Right lobe of liver (tissue), 6 donors: ENCODE measurements at places on chromosomes 5 and 9. TPM values are rescaled to one million over a fixed set of nuclear protein-coding genes. Genes with fewer than 3 reads are reported as not detected.
A peak's percentile ranks its signal among the peaks of the same experiment; 100 is the strongest.

DNA sequence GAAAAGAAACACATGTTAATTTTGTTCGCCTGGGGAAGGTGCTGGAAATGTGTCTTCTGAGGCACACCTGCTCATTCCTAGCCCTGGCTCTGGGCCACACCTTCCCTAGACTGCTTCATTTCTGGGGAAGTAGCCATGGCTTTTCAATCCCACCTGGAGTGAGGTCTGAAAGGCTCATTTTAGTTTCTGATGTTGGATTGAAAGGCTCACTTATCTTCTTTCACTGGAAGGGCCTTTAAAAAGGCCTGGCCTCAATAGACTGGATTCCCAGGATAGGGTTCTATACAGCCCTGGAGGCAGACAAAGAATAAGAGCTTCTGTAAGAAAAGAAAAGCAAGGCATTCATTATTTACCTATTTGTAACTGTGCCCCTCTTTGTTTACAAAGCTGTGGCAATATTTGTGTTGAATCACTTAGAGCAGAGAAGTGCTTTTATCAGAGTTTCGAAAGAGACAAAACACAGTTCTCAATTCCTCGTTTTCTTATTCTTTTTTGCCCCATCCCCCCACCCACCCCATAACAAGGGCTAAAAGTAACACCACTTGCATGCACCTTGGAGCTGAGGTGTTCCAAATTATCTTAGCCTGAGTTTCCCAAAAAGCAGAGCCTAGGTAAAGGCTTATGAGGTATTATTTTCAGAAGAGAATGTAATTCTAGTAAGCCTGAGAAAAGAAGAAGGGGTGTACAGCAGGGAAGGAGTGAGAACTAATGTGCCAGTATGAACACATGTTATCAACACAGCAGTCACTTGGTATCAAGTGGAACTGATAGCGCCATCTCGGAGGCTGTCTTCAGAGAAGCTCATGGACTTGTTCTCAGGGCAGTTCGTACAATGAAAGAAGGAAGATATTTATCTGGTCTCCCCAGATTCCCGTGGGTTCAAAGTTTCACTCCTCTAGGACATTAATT is 413.1 kb downstream of the KCTD16 start:
- DNase-seq = no peak

DNA sequence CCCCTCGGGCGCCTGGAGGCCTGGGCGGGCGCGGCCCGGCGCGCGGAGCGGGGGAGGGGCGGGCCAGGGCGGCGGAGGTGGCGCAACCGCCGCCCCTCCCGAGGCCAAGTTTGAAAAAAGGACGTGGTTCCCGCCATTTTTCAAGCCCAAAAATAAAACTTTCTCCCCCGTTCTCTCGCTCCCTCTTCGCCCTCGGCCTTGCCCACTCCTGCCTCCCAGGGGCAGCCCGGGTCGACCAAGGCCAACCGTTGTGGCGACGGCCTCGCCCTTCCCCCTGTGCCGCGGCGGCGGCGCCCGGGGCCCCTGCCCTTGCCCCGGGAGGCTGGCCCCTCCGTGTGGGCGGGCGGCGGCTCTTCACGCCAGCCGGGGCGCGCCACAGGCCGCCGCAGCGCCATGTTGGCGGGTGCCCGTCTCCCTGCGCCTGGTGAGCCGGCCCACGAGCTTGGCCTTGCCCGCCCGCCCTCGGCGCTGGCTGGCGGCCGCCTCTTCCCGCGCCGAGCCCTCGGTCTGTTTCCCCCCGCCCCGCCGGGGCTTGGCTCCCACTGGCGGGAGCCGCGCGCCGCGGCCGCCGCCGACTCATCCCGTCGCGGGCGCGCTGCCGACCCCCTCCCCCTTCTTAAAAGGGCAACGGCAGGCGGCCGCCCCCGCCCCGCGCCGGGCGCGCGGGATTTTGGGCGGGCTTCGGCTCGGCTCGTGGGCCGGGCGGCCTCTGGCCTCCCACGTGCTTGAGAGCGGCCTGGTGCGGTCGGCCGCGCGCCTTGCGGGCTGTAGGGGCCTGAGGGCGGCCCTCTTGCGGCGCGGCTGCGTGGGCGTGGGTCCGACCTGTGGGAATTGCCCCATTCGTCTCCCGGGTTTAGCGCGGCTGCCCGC is 1.3 kb downstream of the ANP32B start:
- peak; percentile 85 for DNase-seq

GRCh38 chr5:120139039-120139438 is 325.1 kb upstream of the PRR16 start:
- DNase-seq = no peak

DNA sequence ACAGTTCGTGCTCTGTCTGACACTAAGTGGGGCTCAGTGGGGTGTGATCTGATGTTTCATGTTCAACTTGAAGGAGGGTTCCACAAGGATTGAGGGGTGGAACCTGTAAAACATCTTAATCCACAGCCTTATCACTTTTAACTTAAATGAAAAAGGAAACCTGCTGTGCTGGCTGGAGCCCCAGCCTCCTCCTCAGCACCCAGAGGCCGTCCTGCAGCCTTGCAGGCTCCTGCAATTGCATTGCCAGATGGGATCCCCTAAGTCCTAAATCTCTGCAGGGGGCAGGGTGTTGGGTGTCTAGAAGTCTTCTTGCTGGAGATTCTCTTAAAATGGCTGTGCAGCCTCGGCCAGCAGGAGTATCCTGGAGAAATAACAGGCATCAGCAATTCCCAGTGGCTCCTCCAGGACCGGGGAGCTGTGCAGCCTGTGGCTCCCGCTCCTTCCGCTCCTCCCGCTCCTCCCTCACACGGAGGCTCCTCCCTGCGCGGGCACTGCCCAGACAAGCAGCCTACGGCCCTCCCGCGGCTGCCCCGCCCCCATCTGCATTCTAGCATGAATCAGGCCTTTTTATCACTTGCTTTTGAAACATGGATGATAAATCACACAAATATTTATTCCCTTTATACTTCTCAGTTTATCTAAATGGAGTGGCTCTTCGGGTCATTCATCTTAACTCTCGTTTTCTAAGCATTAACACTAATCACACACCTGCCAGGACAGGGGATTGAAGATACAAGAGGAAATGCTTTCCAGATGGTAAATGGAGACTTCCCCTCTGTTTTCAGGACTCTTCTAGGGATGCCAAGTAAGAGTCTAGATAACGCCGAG is 131.0 kb downstream of the ADAMTS16 start:
- DNase-seq = peak; percentile 63

DNA sequence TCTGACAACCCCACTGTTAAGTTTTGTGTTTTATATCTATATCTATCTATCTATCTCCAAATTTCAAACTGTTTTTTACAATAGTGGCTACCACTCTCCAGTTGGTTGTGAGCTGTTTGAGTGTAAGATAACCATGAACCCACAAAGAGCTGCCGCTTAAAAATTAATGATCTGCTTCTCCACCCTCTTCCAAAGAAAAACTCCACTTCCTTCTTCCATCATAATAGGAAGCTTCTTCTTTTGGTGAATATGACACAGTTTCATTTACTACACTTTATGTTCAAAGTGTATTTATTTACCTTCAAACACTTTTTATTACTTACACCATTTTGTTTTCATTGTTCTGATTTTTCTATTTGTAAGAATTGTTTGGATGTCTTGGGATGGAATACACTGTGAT is 37.9 kb downstream of the SPZ1 start:
- no peak for DNase-seq

- no peak for DNase-seq
These were observed 8.9 kb downstream of the NR2F1-AS1 start for GRCh38 chr5:93572101-93572607.

GRCh38 chr5:142319560-142320429 is 5.0 kb downstream of the SPRY4 start:
- no peak for DNase-seq

DNA sequence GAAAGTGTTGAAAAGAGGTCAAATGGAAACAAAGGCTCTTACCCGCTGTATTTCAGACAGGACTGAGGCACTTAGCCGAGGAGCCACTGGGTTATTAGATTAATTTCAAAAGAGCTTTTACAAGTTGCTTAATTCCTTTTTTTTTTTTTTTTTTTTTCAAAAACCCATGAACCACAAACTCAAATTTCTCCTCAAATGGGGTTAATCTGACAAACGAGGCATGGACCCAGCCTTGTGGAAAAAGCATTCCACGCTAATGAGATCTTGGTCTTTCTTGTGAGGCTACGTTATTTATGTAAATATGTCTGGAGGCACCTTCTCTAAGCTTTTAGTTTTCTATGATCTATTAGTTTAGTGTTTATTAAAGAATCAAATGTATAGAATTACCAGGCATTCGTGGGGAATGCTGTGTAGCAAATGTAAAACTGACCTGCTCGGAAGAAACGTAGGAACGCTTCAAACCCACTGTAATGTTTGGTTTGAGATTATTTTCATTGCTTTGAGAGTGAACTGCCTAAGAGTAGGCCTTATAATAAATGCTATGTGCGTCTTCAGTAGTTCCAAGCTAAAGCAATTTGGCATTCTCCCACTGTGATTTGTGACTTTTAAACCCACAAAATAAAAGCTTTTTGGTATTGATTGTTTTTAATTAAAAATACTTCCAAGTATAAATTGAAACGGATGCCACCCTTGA is 134.7 kb downstream of the CDH6 start:
- DNase-seq = no peak

DNA sequence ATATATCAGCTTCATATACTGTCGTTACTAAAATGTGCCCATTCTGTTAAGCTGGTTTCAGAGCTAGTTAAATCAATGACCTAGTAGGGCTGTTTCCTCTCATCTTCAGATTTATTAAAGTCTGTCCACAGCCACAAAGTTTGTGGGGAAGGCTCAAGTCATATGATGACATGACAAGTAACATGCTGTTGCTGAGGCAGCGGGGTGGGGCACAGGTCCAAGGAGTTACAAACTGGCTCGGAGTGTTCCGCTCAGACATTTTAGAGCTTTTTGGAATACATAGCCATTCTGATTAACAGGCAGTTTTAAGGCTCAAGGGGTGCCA is 2.7 kb upstream of the ANP32B start:
- DNase-seq = no peak

DNA sequence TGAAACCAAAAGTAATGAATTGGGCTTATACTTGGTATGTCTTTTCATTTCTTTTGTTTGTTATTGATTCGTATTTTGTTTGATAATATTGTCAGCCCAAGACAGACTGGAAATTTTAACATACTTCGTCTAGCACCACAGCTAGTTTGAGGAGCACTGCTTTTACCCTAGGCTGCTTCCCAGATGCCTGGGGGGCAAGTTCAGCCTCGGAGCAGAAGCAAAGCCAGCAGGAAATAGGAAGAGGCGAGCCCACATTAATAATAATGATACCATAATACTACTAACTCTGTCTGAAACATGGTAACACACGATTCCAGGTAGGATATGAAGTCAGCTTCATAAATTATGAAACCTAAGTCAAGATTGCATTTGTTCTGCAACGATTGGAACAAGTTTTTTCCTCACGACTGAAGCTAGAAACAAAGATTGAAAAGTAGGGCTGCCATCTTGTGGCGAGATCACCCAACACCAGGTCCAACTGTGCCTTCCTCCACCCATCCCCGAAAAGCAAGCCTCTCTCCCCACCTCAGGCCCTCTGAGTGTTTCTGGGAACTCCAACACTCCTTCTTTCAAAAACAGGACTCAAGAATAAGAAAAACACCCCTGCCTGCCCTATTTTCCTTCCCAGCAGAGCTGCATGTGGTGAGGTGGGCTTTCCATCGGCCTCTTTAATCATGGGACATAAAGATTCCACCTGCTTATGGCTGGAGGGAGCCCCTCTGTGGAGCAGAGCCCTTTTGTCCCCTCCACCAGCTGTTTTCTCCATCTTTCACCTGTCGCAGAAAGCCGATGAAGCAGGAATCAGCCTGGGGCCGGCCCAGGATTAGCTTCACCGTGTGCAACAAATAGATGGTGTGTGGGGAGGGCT is 236.4 kb downstream of the CAAP1 start:
- no peak for DNase-seq

DNA sequence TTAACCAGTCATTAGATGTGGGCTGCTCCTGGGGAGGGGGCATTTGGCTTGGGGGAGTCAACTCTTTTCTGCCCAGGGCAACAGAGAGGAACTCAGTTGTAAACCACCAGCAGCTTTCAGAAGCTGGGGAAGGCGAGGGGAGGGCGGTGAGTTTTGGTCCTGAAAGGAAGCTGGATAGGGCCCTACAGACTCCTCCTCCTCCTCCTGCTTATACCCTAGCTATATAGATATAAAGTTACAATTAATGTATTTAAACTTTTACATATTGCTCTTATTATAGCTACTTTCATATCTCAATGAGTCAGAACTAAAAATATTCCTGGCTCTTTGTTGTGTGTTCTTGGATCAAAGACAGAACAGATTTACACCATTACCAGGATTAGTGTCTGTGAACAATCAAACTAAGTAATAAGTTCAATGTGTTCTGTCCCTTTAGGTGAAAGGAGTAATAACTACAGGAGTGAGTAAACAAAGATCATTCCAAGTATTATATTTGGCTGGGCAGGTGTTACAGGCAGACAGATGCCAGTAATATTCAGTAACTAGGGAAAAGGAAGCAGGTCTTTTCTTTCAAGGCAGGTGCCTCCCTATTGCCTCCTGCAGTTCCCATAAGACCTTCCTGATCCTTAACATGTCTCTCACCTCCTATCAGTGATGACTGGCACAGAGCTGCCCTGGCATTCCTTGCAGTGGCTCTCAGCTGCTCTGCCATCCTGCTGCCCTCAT is 20.5 kb upstream of the VPS13A start:
- DNase-seq = no peak

- no peak for DNase-seq
These were observed 307.2 kb downstream of the GADD45G start for GRCh38 chr9:89911721-89912604.

- no peak for DNase-seq
These were observed 91.1 kb upstream of the CER1 start for GRCh38 chr9:14813336-14814248.

DNA sequence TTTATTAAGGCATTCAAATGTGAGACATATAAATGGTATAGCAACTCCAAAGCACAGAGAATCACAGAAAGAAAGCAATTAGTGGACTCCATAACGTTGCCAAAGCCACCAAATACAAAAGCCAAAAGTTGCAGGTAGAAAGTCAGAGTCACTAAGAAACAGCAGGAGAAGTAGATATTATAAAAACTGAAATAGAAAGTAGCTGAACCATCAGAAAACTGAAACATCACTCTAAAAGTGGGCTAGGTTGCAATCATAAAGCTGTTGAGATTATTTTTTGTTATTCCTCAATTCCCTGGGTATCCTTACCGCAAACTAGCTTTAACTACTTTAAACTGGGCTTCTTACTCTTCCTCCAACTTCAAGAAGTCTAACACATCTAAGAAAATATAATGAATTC is 108.1 kb upstream of the ARRDC3 start:
- no peak for DNase-seq

GRCh38 chr9:98150164-98150563 is 31.1 kb upstream of the TRIM14 start:
- DNase-seq = no peak

NCBP1 gene
- total RNA-seq = 11.5 TPM

SLC34A1 gene
- total RNA-seq = 0.82 TPM

C9orf57 gene
- total RNA-seq = not detected

ADGRD2 gene
- not detected for total RNA-seq

CFAP77 gene
- total RNA-seq = not detected
